ENCODE measurements at places on chromosomes 16 and 17. TPM values are rescaled to one million over a fixed set of nuclear protein-coding genes. Genes with fewer than 3 reads are reported as not detected.

Gene TP53TG3F
- not detected for total RNA-seq

Gene FBXO47
- total RNA-seq = not detected

Gene GPR142
- total RNA-seq = not detected

Gene SLC52A1
- 0.86 TPM for total RNA-seq
